ENCODE measurements at places on chromosomes 2 and 18.

- DNase-seq = no peak
These were observed 67.2 kb upstream of the SATB2 start for GRCh38 chr2:199524689-199525574.

DNA sequence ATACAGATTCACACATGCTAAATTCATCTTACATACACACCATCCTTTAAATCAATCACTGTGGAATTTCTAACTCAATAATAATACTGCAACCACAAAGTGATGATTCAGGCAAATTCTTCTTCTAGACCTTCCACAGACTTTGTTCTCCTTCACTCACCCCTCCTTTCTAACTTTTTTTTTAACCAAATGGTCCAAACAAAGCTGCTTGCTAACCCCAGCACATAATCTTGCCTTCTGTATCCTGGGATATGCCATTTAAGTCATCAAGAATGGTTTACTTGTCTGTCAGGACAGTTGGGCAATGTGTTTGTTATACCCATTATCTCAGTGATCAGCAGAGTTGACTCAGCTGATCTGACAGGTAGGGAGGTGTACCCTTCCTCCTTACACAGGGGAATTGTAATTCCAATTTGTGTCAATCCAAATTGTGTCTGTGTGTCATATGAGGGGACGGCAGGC lies 10.0 kb downstream of the SLC40A1 start:
- peak; percentile 31 for DNase-seq

GRCh38 chr2:230924470-230925341 lies at the start of gene GPR55:
Gene GPR55 (minus strand): TSS chr2:230925242. CDS start chr2:230910962, 14,280 bp downstream.
- no peak for DNase-seq

DNA sequence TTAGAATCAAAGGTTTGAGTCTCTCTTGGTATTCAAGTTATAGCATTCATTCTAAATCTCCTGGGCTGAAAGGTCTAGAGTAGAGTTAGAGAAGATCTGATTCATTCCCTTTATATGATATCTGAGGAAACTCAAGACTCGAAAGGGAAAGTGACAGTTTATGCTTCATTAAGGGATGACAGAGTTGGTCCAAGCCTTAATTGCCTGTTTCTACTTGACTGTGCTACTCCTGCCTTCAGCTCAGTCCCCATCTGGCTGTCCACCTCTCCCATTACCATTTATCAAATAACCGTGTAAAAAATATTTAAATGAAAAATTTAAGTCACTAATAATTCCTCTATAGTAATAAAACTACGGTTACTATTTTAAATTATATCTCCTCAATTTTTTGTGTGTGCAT lies 537.1 kb upstream of the MEX3C start:
- DNase-seq = no peak

- peak; percentile 18 for DNase-seq
These were observed 88.1 kb upstream of the SEC11C start for GRCh38 chr18:59051470-59052165.

DNA sequence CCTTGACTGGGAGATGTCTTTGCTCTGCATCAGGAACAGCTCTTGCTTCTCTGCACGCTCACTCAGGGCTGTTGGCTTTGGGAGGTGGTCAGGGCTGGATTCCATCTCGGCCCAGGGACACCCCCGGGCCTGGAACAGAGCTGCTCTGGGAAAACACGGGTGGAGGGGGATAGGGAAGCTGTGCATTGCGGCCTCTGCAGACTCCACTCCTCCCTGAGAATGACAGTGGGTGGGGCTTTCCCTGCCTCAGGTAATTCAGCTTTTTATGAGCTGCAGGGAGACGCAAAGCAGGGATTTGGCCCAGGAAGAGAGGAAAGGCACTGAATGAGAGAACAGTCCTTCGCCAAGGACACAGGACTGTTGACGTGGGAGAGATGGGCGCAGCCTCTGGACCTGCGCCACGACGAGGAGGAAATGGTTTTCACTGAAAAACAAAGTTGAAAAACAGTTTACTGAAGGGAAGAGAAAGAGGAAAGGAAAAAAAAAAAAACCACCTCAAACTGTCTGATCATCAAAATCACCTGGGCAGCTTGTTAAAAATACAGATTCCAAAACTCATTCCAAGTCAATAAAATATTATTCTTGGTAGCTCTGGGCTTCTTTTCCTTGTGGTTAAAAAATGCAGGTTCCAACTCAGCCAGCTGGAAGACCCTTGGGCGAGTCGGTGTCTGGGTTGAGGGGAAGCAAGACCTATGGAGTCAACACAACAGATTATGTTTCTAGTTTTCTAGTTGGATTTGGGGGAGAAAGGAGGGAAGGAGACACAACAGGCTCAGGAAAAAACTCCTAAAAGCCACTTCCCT lies 194.0 kb downstream of the ZFP36L2 start:
- no peak for DNase-seq

- peak; percentile 75 for DNase-seq
These were observed 236.4 kb downstream of the PIEZO2 start for GRCh38 chr18:10912790-10913545.

- peak; percentile 85 for DNase-seq
These were observed 15.2 kb upstream of the PLEKHM3 start for GRCh38 chr2:208040199-208041171.

DNA sequence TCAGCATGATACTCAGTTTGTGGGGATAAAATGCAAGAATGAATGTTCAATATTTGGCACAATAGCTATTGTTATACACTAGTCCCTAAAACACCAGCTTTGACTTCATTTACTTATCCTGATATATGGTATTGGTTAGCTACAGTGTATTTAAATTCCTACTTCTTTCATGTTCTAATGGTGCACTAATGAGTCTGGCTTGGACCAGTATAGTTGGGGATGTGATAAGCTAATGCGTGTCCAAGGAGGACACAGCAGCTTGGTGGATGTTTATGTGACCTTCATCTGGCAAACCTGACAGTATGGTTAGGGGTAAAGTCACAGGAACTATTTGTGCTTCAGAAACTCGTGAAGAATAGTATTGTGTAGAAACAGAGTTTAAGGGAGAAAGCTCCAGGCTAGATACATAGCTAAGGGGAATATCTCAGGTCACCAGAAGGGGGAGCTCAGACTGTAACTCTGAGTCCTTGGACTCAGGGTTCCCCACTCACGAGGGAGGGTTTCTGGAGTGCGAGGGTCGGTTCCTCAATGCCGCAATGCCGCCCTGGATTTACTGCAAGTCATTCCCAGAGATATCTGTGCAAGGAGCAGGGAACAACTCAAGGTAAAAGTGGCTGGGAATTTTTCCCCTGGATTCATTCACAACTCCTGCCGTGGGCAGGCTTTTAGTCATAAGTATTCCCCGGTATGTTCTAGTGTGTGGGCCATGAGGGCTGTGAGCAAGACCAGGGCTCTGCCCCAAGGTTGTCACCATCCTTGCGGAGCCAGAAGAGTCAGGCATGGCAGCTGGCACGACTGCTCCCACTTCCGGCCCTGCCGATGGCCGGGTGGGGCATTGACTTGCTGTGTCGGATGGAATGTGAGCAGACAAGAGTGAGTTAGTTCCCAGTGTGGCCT lies 14.5 kb downstream of the IL1R2 start:
- DNase-seq = peak; percentile 79

DNA sequence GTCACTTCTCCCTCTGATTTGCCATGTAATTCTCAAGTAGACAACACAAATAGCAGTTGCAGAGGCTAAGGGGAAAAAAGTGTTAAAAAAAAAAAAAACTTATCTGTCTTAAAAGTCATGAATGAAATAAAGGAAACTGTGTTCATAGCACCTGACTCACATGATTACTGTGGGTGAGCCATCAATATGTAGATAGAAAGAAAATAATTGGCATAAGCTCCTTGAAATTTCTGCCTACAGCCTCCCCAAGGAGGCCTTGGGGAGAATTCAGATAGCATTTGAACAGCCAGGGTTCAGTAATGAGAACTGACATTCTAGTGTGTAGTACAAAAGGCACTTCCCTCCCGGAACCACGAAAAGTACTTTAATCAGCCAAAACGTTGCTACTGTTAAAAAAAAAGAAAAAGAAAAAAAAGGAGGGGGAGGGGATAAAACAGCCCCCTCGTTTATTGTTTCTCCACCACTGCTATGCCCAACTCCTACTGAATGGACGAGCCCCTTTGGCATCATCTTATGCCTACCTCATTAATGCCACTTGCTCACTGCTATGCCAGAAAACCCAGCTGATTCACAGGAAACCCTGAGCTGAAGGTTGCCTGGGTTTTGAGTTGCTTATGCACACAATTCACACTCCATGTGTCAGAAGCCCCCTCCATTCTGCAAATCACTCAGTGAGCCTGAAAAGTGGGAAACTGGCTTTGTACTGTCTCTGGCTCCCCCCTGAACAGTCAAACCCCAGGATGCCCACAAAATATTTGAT lies 65.5 kb upstream of the KLF7 start:
- no peak for DNase-seq

GRCh38 chr2:7878786-7879482 lies 802.9 kb upstream of the ID2 start:
- peak; percentile 24 for DNase-seq

- DNase-seq = peak; percentile 72
These were observed 35.9 kb downstream of the SPRED2 start for GRCh38 chr2:65396348-65397026.

GRCh38 chr2:206993964-206994363 lies 54.6 kb downstream of the CPO start:
- DNase-seq = no peak

DNA sequence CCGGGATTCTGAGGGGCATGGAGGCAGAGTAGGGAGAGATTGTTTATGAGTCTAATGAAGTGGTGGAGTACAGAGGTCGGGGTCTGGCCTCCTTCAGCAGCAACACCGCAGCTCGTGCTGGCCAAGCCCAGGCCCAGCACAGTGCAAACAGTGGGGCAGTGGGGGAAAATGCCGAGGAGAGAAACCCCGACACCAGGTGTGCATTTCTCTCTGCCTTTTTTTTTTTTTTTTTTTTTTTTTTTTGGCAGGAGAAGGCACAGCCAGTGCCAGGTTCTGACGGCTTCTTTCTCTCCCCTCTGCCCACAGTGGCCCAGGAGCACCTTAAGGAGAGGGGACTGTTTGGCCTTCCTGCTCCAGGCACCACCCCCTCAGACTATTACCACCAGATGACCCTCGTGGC lies 219.3 kb downstream of the GLI2 start:
- no peak for DNase-seq

DNA sequence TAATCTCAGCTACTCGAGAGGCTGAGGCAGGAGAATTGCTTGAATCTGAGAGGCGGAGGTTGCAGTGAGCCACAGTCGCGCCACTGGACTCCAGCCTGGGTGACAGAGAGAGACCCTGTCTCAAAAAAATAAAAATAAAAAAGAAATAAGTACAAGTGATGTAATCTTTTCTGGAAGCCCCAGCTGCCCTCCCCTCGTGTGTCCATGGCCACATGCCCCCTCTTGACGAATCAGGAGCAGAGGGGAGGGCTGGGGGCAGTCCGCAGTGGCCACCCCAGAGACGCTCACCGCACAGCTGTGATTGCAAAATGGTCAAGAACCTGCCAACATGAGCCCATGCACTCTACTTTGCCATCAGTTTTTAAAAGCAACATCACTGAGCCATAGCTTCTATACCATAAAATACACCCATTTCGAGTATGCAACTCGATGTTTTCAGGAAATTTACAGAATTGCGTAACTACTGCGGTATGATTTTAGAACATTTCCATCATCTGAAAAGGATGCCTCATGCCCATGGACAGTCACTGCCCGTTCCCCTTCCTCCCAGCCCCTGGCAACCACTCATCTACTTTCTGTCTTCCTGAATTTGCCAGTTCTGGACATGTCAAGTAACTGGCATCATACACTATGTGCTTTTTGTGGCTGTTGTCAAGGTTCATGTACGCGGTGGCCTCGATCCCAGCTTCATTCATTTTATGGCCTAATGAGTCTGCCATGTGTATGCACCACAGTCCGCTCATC lies 88.1 kb downstream of the NDUFA10 start:
- DNase-seq = no peak

DNA sequence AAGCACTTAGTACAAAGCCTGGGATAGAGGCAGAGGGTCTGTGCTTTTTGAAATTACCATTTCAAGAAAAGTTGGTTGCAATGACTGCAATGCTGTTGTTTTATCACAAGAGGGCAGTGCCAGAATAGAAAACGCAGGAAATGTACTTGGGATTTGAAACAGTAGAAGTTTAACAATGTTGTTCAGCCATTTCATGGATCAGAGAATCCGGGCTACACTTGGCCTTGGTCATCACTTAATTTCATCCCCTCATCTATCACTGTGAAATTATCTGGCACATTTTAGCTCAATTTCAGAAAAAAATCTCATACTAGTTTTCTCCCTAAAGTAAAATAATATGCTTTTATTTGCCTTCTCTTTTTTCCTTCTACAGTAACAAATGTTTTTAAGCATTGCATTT lies 70.8 kb downstream of the RAPGEF4 start:
- DNase-seq = peak; percentile 80

DNA sequence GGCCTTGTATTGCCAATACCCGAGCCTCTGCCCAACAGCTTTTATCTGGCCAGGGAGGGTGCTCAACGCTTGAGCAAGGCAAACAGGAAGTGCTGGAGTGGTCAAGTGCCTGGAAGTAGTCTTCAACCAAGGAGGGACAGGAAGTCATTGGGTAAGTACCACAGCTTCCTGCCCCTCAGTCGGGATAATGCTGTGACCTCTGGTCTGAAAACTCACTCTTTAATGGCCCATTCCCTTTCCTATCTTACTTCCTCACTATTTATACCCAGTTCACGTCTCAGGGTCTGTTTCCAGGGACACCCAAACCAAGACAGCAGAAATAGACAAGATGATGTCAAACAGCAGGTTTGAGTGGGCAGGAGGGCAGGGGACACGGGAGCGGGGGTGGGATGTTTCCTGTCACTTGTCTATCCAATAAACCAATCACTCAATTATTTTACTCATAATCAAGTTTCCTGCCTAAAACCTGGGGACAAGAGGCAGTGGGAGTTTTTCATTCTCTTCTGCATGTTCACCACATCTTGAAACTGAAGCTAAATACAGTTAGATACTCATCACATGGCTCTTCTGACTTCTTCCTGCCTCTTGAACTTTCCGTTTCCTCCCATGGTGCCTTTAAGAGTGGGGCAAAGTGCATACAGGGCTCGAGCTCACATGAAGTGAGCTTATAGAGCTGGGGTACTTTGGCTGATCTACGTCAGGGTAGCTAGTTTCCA lies 68.9 kb upstream of the CAB39 start:
- DNase-seq = no peak

DNA sequence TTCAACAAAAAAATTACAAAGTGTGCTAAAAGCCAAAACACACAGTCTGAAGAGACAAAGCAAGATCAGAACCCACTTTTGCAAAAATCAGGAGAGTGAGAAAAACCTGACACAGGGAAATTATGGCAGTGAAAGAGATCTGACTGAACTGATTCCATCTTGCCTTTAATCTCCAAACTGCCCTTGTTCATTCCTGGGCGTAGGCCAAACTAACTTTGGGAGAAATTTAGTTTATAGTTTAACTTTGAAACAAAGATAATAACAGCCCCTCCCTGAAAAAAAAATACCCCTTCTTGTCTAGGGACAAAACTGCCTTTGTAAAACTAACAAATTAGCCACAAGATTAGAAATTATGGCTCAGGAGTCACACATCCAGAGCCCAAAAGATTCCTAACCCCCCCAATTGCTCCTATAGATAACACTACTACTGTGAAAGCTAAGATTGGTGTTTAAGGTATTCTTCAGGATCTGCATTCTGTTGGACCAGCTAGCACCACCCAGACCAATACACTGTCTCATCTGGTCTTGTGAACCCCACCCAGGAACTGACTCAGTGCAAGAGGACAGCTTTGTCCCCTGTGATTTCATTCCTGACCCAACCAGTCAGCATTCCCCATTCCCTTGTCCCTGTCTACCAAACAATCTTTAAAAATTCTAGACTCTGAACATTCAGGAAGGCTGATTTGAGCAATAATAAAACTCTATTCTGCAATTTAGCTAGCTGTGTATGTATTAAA lies 226.1 kb upstream of the SH3BP4 start:
- DNase-seq = peak; percentile 22

All from adipocyte (in vitro differentiated cells).